ENCODE measurements at places on chromosomes 11 and 22. TPM values are rescaled to one million over a fixed set of nuclear protein-coding genes. Genes with fewer than 3 reads are reported as not detected.
A peak's percentile ranks its signal among the peaks of the same experiment; 100 is the strongest.

MIAT gene
- 0.30 TPM for total RNA-seq

GRCh38 chr11:65213322-65214211 is 31.8 kb downstream of the CAPN1 start:
- DNase-seq, result no peak

DNA sequence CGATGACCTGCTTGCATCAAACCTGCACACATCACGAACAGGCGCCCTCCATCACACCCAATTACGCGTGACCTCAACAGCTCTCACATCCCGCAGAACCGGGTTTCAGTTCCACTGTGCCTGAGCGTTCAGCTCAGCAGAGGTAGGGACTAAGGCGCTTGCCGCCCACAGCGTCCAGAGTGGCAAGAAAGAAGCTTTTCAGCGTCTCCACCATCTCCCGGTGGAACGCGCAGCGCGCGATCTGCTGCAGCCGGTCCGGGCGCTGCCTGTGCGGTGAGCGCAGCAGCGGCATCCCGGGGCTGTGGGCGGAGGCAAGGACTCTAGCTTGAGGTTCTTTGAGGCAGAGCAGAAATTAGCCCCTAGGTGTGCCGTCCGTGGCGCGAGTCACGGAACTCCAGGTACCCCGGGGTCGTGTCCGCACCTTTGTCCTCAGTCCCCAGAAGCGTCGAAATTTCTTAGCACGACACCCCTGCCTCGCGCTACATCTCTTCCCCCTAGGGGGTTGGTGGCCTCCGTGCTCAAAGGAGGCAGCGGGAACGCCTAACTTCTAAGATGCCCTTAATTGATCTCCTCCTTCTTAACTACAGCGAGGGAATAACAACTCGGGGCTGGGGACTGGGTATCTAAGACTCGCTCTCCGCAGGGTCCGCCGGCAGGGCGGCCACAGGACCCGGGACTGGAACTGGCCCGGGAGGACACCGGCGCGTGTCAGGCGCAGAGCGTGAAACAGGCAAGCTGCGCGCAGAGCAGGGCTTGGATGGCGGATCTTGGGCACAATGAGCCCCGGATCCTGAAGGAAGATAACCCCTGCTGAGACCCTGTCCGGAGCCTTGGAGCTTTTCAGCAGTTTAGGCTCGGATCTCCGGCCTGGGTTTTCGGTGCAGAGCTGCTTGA is 1.7 kb upstream of the CALCA start:
- no peak for DNase-seq

RAG1 gene
- total RNA-seq, result 0.44 TPM

- DNase-seq, result no peak
Observed at GRCh38 chr11:108203075-108203474, 19.4 kb downstream of the NPAT start.

- no peak for DNase-seq
Observed at GRCh38 chr11:1906181-1906580, 13.3 kb upstream of the TNNT3 start.

DNA sequence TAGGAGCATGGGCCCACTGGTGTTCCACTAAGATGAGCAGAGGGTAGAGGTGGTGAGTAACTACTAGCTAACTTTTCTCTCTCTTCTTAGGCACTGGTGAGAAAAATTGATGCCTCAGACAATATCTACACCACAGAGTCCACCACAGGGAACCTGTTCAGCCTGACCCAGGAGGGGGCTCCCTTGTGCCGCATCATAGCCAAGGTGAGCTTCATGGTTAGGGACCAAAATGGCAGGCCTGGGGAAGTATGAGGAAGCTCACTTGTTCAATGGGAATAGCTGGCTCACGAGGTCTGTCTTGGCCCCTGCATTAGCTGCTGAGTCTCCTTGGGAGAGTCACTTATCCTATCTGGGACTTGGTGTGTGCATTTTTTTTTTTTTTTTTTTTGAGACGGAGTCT is 75.9 kb downstream of the INSC start:
- no peak for DNase-seq

LIF gene
- 0.27 TPM for total RNA-seq

DNA sequence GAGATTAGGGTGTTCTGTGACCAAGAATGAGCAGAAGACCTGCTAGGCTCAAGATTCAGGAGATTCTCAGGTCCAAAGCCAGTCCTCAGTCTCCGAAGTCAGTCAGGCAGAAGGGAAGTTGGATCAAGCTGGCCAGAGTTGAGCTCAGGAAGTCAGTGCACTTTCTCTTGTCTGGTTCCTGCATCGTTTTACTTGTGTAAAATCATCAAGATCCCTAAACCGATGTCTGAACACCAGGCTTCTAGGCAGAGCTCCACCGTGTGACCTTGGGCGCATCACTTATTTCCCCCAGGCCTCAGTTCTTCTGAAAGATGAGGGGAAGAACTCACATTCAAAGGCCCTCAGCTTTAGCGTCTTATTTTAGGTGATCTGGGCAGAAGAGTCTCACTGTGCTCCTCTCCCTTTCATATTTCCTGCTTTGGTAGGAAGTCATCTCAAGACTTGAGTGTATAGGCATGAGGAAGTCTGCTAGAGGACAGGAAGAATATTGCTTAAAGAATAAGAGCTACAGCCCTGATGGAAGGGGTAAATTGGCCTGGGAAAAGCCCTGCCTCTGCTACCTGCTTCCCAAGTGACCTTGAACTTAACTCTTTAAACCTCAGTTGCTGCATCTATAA is 20.2 kb downstream of the NF2 start:
- DNase-seq, result no peak

DNA sequence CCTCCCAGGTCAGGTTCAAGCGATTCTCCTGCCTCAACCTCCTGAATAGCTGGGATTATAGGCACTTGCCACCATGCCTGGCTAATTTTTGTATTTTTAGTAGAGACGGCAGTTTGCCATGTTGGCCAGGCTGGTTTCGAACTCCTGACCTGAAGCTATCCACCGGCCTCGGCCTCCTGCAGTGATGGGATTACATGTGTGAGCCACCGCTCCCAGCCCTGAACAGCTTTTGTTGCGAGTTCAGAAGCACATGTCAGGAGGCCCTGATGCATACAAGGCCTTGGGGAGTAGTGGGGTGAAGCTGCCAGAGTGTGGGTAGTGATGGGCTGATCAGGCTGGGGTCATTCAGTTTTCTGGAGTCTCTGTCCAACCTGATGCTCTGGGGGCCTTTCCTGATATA is 117.0 kb upstream of the C11orf87 start:
- no peak for DNase-seq

CNIH2 gene
- total RNA-seq, result not detected

- DNase-seq, result no peak
Observed at GRCh38 chr11:65334696-65335295, 1.1 kb downstream of the DPF2 start.

NLRP14 gene
- total RNA-seq, result not detected

- no peak for DNase-seq
Observed at GRCh38 chr11:9528136-9528501, 45.4 kb upstream of the WEE1 start.

- no peak for DNase-seq
Observed at GRCh38 chr11:48116437-48117228, 100.0 kb upstream of the OR4B1 start.

DNA sequence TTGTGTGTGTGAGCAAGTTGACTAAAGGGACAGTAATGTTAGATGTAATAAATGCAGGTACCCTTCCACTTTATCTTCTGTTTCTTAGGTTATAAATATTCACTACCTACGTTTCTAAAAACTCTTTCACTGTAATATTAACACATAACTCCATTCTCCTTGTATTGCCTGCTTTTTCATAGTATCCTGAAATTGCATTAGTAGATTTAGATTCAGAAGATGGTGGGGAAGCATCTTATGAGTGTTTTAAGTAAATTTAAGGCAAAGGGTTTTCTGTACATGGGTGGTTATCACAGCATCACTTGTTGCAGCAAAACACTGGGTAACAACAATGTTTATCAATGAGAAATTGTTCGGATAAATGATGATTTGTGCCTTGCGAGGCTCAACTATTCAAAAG is 115.2 kb upstream of the VPREB1 start:
- no peak for DNase-seq

GRCh38 chr11:126400479-126400878 is 45.0 kb downstream of the ST3GAL4 start:
- no peak for DNase-seq

DNA sequence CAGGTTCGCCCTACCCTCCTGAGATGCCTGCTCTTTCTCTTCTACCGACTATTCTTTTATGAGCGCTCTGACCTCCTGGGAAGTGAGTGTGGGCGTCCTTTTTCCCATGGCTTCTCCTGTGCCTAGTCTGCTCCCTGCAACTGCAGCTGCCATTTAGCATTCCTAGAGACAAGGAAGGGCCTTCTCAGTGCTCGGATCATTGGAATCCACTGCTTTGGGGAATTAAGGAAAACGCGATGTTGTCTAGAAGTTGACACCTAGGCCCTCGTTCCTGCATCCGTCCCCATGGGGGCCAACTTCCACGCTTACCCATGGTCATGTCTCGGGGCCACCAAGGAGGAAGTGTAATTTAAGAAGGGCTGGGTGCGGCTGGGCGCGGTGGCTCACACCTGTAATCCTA is 95.4 kb downstream of the BCR start:
- DNase-seq, result no peak

PHLDA2 gene
- 1.1 TPM for total RNA-seq

DNA sequence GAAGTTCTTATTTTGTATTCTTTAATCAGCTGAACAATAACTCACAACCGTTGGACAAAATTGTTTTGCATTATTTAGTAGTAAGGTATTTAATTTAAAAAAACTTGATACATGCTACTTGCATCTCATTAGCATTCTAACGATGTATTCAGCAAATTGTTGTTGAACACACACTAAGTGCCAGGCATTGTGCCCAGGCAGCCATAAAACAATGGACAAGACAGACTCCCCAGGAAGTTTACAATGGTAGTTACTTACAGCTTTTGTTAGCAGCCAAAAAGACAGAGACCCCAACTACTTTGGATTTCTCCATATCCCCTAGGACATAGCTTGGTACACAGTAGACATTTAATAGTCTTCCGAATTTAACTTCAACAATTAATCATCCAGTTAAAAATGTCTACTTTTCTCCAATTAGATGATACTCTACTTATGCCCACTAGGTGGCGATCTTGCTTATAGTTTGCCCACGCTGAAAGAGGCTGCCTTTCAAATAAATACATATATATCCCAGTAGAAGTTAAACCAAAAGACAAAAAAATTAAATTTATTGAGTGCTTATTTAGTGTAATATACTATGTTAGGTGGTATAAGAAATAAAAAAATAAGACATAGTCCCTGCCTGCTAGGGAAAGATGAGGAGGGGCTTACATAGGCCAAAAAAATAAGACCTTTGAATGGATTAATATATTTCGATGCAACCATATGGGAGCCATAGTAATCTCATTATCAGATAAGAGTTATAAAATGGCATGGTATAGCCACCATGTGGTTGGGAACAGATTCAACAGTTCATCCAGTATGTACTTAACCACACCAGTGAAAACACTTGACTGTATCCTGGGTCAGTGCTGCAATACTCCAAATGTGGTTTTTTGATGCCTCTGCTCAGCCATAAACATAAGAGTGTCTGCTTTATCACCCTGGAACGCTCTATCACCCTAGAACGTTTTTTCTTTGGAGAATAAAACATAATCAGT is 2.0 kb upstream of the FJX1 start:
- no peak for DNase-seq

ROBO4 gene
- 16.5 TPM for total RNA-seq

DNA sequence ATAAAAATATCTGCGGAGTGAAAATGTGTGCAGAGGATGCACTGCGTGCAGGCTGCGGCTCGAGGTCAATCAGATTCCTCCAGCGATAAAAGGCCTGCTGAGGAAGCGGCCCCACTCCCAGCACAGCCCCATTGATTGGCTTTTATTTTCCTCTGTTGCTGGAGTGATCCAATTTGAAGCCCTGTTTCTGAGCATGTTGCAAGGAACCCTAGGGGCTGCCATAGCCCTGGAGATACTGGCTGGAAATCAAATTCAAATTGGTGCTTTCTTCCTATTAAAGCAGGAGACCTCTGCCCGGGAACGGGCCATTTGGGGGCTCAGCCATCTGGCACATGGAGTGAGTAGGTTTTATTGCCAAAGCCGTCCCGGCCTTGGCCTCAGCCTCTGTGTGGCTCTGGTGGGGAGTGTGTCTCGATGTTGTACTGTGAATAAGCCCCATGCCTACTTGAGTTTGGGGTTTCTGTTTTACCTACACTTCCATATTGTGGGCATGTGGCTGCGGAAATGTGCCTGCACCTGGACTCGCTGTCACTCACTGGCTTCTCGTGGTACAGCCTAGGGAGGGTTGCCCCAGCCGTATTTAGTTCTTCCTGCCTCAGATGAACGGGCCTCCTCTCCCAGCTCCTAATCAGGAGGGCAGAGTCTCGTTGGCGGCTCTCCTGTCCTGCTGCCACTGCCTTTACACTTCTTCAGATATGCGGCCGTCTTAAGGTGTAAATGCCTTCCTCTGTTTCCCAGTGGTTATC is 25.6 kb downstream of the PARVB start:
- no peak for DNase-seq

DNA sequence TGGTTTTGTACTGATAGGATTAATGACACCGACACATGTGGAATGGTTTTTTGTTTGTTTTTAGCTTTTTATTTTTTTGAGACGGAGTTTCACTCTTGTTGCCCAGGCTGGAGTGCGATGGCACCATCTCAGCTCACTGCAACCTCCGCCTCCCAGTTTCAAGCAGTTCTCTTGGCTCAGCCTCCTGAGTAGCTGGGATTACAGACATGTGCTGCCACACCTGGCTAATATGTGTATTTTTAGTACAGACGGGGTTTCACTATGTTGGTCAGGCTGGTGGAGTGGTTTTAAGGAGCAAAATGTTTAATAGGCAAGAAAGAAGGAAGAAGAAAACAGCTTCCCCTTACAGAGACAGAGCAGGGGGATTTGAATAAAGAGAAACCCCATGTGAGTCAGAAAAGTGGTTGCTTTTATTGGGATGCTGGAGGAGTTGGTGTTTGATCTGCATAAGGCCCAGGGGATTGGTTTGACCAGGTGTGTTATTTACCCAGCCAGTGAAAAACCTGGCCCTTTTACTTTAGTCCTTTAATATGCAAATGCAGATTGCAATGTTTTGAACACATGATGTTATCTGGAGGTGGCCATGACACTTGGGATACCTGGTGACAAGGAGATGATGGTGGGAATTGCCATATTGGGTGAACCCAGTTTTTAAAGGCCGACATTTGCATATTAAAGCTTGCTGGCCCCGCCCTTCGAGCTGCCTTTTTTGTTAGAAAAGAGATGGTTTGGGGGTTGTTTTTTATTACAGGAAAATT is 24.3 kb downstream of the SUSD2 start:
- no peak for DNase-seq

OR52N4 gene
- not detected for total RNA-seq

GRCh38 chr11:131204765-131205380 is 165.5 kb upstream of the NTM start:
- no peak for DNase-seq

GRCh38 chr22:46047841-46048595 is 71.1 kb upstream of the WNT7B start:
- no peak for DNase-seq

GRCh38 chr22:30212363-30212995 is 34.1 kb downstream of the LIF start:
- peak; percentile 69 for DNase-seq

OR4C46 gene
- not detected for total RNA-seq

GRCh38 chr11:76669901-76670484 is 554 bp downstream of the LRRC32 start:
- peak; percentile 73 for DNase-seq

All from psoas muscle (tissue), 8 donors.